B cell (primary cell): ENCODE measurements at places on chromosomes 16 and 17.

- no peak for DNase-seq
Observed at GRCh38 chr17:28211811-28212210, 107.2 kb upstream of the TMEM97 start.

DNA sequence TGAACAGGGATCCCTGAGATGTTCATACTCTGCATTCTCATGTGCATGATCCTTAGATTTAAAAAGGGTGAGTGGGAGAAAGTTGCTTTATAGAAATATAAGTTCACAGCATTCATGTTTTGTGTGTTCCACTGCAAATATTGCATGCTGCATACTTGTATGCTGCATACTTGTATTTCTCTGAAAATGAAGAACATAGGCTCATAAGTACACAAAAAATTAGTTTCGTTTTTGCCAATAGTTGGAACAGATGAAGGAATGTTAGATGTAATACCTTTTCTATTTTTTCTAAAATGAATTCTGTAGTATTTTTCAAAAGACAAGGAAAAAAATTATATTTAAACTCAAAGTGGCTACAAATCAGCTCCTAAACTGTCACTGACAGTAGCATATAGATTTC lies 79.0 kb downstream of the NFAT5 start:
- no peak for DNase-seq

DNA sequence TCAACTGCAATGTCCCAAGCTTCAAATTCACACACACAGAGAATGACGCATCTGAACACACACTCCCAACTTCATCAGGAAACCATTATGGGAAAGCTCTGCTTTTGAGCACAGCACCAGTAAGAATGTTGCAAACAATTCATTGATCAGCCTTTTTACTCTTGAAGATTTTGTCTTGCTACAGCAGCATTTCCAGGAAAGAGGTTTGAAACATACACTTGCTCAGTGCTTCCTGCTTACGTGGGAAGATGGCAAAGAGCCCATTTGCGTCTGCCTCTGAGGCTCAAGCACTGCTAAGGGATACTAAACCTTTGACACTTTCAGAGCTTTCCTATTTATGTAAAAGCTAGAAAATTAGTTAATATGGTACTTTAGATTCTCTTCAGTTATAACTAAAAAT lies 77.2 kb upstream of the MON1B start:
- no peak for DNase-seq

- no peak for DNase-seq
Observed at GRCh38 chr16:50079397-50080140, 13.8 kb downstream of the HEATR3 start.

DNA sequence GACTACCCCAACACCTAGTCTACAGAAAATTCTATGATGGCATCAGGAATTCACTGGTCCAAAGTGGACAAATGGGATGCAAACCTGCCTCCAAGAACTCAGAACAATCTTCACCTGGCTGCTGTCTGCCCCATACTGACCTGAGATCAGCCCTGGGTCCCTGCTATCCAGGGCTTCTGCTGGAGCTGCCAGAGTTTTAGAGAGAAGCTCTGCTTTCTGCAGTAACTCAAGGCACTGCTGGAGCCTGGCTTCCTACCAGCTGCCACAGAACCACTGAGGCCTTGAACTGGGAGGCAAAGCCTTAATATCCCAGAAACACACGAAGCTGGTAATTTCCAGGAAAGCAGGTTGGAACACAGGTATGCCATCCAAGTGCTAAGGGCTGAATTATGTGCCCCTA lies 7.5 kb downstream of the TMEM170A start:
- DNase-seq = no peak

DNA sequence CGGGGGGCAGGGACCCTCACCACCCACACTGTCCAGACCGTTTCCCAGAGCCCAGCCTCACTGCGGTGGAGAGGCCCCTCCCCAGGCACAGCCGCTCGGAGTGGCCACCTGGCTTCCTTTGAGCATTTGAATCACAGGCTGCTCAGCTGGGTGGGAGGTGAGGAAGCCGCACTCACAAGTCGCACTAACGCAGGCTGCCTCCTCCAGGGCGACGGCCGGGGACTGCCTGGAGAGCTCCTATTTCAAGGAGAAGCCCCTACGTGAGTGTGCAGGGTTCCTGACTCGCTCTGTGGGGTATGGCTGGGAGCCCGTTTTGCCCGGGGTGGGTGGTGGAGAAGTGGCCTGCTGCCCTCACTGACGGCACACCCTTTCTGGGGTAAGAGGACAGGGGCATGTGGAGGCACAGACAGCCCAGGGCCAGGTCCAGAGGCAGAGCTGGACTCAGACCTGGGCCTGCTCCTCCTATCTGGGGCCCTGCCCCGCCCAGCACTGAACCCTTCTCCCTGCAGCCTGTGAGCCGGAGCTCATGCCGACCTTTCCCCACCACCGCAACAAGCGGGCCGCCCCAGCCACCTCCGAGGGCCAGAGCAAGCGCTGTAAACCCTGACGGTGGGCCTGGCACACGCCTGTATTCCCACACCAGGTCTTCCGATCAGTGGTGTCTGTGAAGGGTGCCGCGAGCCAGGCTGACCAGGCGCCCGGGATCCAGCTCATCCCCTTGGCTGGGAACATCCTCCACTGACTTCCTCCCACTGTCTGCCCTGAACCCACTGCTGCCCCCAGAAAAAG lies 6.2 kb downstream of the SPATA2L start:
- no peak for DNase-seq

DNA sequence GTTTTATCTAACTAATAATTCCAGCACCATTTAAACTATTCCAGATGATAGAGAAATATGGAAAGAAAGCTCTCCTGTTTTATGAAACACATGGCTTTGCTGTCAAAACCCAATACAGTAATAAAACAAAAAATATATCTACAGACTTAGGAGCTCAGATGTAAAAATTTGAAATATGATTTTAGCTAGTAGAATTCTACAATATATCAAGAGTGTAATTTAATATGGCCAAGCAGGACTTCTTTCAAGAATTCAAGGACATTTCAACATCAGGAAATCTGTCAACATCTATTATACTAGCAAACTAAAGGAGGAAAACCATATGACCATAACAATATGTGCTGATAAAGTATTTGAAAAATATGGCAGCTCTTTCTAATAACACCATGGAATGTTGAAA lies 57.5 kb downstream of the CCDC182 start:
- DNase-seq = no peak

DNA sequence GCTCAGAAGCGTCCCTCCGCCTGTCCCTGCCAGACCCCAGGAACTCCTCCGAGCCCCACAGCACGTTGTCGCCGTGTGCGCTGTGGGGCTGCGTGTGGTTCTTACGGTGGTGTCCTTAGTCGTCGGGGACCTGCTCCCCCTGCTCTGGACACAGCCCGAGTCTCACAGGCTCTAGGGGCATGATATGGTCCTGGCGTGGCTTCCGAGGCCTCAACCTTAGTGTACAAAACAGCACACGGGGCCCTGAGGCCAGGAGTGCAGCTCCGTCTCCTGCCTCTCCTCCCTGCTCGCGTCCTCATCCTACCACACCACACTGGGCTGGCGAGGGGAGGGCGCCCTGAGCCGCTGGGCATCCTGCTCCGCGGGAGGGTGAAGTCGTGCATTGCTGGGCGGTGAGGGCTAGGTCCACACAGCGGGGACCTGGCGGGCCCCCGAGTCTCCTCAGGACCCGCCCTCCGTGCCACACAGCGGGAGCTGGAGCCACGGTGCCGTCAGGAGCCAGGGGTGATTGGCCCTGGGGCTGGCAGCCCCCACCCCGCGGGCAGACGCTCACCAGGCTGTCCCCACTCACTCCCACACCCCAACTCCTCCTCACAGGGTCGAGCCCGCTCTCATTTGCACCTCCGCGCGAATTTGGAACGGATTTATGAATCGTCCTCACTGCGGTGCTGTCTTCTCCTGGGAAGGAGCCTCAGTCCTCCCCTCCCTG lies 1.2 kb upstream of the MAFG start:
- DNase-seq = peak; percentile 58

GRCh38 chr16:26334218-26335111 lies 642.7 kb downstream of the HS3ST4 start:
- no peak for DNase-seq

GRCh38 chr17:76888661-76889060 lies 20.5 kb downstream of the MGAT5B start:
- DNase-seq = no peak

DNA sequence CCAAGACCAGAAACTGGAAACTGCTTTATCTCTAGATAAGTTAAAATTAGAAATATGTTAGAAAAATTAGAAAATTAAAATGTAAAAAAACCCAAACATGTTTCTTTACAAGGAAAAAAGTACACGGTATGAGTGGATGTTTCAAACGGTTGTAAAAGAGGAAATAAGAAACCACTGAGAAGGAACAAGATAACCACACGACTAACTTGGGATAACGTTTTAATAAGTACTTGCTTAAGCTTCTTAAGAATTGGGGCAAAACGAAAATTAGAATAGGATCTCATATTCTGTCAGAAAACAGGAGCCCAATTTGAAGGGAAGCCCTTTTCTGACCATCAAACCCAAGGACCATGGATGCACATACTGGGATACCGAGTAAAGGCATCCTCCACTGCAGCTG lies 31.0 kb downstream of the MBTPS1 start:
- peak; percentile 57 for DNase-seq

DNA sequence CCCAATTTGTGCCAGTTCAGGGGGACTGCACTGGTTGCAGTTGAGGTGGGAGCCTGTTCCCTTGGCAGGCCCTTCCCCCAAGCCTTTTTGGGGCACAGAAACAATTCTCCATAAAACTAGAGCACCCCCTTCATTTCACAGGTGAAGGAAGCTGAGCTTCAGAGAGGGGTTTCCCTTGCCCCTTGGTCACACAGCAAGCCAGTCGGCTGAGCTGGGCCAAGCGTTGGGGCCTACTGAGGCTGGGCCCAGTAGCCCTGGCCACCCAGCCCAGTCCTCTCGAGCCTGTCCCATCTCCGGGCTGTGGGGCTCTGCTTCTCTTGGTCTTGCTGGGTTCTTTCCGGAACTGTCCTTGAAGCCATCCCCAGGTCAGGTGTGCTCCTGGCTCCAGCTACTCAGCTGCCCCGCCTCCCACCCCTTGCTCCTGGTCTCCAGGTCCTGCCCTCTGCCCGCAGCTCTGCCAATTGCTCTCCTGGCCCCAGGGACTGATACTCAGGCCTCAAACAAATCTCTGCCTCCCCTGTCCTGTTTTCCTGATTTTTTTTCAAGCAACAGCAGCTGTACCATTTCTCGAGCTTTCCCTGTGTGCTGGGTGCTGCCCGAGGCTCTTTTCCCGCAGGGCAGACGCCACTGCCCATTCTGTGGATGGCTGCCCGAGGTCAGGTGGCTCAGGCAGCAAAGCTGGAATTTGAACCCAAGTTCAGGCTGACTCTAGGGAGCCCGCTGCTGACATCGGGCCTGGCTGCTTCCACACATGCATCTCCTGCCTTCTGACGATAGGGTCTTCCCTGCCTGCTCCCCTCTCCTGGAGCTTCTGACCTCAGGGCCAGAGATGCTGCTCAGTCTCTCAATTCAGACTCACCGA lies 87.4 kb upstream of the NKD1 start:
- DNase-seq = no peak

GRCh38 chr16:90077757-90078578 lies 837 bp upstream of the PRDM7 start:
- DNase-seq = peak; percentile 75

DNA sequence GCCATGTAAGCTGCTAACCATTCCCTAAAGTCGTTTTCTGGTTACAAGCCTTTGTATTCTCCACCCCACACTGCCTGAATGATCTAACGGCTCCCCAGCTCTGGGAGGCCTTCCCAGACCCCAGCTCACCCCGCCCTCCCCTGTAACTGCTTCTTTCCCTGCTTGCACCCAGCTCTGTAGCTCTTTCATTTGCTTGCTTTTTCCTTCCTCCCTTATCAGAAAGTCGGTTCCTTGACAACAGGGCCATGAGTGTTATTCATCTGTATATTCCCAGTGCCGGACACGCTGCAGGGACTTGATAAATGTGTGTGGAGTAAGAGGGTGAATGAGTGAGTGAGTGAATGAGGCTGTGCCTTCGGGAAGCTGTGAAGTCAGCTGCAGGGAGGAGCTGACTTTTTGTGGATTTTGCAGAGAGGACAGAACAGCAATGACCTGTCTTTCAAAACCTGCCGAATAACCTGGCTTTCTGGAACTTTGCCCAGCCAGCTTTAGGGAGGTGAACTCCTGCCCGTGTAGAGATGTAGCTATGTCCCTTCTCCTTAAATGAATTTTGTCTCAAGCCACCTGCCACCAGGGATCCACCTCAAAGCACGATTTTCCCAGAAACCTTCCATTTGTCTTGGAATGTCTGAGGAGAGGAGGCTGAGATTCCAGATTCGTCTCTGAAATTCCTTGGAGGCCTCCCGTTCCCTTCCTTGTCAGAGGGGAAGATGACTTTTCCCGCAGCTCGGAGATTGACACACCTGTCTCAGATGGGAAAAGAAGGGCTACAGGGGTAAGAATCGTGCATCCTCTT lies 20.0 kb upstream of the CACNG4 start:
- no peak for DNase-seq

DNA sequence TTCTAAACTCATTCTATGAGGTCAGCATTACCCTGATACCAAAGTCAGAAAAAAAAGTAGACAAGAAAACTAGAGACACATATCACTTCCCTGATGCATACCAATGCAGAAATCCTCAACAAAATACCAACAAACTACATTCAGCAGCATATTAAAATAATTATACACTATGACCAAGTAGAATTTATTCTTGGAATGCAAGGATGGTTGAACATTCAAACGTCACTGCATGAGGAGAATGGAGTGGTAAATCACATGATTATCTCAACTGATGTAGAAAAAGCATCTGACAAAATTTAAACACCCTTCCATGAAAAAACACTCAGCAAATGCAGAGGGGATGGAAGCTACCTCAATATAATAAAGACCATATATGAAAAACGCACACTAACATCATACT lies 155.0 kb upstream of the KCNJ18 start:
- DNase-seq = no peak

- no peak for DNase-seq
Observed at GRCh38 chr17:34117811-34118210, 137.3 kb upstream of the CCL2 start.

DNA sequence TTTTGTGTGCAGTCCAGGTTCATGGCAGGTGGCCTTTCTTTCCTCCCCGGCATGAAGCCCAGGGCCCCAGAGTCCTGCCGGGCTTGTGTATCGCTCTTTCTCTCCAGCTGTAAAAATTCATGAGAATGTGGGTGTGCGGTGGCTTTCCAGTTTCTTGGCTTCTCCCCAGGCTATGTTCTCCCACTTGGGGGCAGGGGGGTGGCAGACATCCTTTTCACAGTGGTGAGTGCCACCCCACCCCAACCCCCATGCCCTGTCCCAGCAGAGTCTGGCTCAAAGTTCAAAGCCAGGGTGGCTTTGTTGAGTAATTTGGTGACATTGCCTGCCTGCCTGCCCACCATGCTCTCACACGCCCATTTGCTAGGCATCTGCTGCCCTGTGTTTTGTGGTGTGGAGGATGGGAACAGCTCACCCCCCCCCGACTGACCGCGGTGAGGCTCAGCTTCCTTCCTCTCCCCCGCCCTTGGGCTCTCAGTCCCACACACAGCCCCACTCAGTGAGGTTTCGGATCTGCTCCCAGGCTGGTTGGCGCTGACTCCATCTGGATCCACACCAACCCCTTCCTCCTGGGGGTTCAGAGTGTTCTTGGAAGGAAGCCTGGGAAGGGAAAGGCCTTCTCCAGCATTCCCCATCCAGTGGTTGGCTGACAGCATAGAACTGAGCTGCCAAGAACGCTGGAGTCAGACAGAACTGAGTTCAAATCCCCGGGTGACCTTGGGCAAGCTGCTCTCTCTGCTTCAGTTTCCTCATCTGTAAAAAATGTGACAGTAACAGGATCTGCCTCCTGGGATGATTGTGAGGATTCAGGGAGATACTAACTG lies 36.0 kb downstream of the CHD9 start:
- peak; percentile 39 for DNase-seq

- DNase-seq = no peak
Observed at GRCh38 chr17:82938486-82938872, 98.7 kb upstream of the ZNF750 start.
